ENCODE measurements at places on chromosomes 1 and 21. TPM values are rescaled to one million over a fixed set of nuclear protein-coding genes. Genes with fewer than 3 reads are reported as not detected.

The CELSR2 gene
- 1.3 TPM for total RNA-seq

The SYT14 gene
- total RNA-seq = not detected

The AQP10 gene
- not detected for total RNA-seq

- no peak for ATAC-seq
These were observed 78.1 kb downstream of the SIK1 start for GRCh38 chr21:43348801-43349261.

- no peak for ATAC-seq
These were observed 348.7 kb downstream of the SETD4 start for GRCh38 chr21:35711661-35712060.
